Stimulated activated naive CD8-positive, alpha-beta T cell treated with anti-CD3 and anti-CD28 coated beads, Interleukin-15, amount 100 ng/mL, for 72 hours (primary cell): ENCODE measurements at places on chromosomes 11 and 22.

DNA sequence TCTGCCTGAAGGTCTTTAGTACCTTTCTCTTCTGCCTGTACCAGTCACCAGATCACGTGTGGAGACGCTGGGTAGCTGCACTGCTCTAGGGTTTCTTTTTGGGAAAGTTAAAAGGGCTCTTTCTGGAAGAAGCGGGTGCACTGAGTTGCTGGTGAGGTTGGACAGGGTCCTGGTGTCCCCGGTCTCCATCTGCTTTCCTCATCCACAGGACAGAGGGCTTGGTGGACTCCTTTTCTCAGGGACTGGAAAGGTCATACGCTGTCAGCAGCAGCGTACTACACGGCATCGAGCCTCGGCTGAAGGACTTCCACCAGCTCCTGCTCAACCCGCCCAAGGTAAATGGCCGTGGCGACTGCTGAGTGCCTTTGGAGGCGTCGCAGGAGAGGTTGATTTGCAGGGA, 52.8 kb downstream of the SBF1 start:
- no peak for DNase-seq

- no peak for DNase-seq
Measured at GRCh38 chr11:116929414-116930090, 92.1 kb upstream of the APOA1 start.

DNA sequence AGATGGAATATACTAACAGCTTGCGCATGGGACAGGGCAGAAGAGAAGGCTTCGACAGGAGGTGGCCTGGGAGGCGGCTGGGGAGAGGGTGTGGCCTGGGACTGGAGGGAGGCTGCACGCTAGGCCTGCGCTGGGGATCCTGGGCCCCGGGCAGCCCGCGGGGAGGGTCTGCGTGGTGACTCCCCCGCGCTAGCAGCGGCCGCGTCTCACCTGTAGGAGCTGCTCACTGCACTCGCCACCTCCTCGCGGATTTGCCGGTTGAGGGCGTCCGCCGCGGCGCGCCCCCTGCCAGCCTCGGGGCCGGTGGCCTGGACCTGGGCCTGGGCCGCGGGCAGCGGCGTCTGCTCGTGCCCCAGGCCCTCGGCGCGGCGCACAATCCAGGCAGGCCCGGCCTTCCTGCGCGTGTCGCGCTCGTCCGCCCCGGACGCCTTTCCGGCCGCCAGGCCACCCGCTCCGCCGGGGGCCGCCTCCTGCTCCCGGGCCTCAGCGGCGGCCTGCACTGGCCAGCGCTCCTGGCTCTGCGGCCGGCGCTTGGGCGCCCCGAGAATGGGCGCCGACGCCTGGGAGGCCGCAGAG, 1.5 kb downstream of the MAP6 start:
- DNase-seq: no peak

- no peak for DNase-seq
Measured at GRCh38 chr11:117092951-117093590, 5.2 kb downstream of the SIK3 start.

DNA sequence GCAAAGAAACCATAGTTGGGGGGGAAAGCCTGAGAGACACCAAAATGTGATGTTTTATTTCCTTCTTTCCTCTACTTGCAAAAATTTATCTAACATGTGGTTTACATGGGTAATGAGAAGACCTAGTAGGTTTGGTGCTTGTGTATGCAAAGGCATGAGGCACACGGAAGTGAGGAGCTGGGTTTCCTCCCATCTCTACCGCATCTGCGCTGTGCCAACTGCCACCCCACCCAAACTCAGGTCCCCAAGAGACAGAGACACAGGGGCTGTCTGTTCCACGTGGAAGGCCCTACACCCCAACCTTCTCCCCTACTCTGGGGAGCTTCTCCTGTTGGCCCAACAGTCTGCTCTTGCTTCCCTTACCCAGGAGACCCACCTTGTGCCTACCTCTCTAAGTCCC, 4.8 kb downstream of the RTL6 start:
- no peak for DNase-seq
